ENCODE measurements at places on chromosomes 12 and 14.

DNA sequence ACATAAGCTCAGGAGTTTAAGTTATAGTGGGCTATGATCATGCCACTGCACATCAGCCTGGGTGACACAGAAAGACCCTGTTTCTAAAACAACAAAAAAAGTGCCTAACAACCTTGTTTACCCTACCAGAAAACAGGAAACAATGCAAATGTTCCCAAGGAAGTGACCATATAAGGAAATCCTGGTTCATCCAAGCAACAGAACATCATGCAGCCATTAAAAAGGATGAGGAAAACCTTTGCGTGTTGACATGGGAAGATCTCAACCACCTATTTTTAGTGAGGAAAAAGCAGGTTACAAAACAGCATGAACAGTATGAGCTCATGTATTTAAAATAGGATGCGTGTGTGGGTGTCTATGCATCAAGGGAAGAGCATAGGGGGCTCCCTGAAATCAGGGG is 13.7 kb downstream of the HRK start:
- no peak for DNase-seq

DNA sequence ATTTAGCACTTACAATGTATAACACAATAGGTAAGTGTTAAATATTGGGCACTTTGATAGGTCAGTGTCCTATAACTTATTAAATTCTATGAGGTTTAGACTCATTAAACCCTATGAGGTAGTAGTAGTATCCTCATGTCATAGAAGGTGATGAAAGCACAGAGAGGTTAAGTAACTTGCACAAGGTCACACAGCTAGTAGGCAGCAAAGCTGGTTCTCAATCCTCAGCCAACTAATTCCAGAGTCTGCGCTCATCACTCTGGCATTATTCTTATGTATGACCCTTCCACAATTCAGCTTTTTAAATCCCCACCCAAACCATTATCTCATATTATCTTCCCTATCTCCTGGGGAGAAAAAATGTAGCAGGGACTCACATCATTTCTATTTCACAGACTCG is 141.1 kb downstream of the KSR2 start:
- no peak for DNase-seq

- no peak for DNase-seq
These were observed 10.0 kb downstream of the NIN start for GRCh38 chr14:50820786-50821509.

- no peak for DNase-seq
These were observed 314.8 kb downstream of the SNAPC1 start for GRCh38 chr14:62076825-62077605.

GRCh38 chr12:96886998-96887677 is 19.9 kb upstream of the NEDD1 start:
- DNase-seq: no peak

GRCh38 chr12:39779768-39780340 is 160.3 kb upstream of the ABCD2 start:
- DNase-seq: no peak

GRCh38 chr12:109232731-109233130 is 76.4 kb downstream of the FOXN4 start:
- DNase-seq: no peak

DNA sequence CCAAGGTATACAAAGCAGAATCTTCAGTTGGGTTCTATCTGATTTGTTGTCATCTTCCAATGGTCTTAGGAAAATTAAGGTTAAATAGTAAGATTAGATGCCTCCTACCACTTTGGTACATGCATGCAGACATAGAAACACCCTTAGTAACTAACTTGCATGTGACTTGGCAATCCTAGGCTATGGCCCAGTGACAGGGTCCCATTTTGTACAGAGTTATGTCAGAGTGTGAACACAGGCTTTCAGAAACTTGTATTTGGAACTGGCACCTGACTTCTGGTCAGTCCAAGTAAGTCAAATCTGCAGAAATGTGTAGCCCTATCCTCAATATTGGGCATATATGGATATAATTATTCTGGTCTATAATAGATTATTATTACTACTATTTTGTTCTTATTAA is 53.1 kb downstream of the DAD1 start:
- no peak for DNase-seq

GRCh38 chr14:61342486-61342885 is 21.1 kb downstream of the PRKCH start:
- peak; percentile 90 for DNase-seq

DNA sequence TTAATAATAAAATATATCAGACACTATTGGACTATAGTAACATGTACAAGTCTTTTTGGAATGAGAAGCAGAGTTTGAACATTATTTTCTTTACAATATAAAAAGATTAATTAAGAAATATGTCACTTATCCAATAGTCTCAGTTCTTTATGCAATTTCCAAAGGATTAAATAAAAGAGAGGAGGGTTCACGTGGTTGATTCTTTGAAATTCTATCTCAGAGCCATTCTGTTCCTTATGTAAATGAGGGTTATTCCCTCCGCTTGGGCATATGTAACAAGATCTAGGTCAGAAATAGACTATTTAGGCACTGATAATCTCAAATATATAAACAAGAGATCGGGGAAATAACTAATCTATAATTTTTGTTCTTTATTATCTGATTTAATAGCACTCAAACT is 2.1 kb upstream of the TUBA1A start:
- no peak for DNase-seq

- no peak for DNase-seq
These were observed 13.3 kb downstream of the TNS2 start for GRCh38 chr12:53062977-53063707.

DNA sequence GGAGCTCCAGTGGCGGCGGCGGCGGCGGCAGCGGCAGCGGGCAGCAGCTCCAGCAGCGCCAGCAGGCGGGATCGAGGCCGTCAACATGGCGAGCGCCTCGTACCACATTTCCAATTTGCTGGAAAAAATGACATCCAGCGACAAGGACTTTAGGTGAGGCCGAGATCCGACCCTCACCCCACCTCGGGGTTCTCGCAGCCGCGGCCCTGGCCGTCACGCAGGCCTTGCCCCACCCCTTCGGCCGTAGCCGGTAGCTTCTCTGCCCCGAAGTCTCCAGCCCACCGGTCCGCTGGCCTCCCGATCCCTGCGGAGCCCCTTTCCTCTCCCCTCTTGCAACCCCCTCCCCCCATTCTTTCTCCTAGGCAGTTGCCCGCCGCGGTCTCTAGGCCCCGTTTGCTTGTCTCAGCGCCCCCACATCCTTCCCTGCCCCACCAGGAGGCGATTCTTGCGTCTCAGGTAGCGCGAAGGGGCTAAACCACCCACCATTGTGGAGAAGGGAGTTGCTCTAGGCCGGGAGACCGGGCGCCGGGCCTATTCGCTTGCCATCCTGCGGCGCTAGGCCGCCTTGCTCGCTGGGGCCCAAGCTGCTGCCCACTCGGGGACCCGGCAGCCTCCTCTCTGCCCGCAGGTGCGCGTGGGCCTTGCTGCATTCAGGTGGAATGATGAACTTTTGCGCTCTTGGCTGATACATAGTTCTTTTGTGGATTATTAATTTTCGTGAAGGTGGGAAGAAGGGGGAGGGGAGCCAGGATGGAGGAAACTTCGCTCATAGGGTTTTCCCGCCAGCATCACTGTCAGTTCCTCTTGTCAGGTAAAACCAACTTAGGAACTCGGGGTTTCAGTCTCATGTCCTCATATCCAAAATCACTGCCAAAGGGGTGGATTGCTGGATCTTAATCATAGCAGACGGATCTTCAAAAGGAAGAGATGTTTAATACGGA is 745 bp downstream of the CAND1 start:
- DNase-seq: peak; percentile 29

DNA sequence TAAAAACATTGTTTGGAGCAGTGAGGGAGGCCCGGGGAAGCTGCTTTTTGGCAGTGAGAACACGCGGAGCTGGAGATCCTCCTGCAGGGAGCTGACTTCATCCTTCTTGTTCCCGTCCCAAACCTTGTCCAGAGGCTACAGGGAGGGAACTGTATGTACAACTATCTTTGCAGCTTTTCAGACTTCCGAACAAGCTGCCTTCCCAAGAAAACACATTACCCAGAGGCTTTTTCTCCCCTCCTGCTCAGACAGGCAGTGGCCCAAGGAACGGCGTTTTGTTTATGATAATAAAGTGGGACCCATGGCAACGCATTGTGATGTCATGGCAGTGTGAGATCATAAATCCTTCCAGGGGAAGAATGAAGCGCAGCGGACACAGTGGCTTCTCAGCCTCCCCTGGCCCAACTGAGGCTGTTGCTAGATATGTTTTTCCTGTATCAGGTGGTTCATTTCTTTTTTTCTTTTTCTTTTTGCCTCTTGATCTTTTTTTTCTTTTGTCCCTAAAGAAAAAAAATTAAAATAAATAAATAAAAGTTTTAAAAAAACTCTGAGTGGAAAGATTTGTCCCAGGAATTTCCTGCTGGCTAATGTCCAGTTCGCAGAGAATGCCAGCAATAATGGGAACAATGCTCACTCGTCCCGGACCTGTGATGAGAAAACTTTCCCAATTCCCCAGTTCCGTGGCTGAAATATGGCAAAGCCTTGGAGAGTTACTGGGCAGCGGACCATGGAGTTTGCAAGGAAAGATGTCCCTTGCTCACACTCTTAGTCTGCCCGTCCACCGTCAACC is 103.4 kb upstream of the MAP1LC3B2 start:
- no peak for DNase-seq

GRCh38 chr12:11678781-11679180 is 29.3 kb downstream of the ETV6 start:
- no peak for DNase-seq

GRCh38 chr14:53034688-53035230 is 83.9 kb upstream of the FERMT2 start:
- DNase-seq: no peak

- DNase-seq: peak; percentile 77
These were observed 172.7 kb upstream of the OR4E1 start for GRCh38 chr14:21846227-21846885.

- peak; percentile 51 for DNase-seq
These were observed 12.9 kb downstream of the NYNRIN start for GRCh38 chr14:24411443-24412389.

DNA sequence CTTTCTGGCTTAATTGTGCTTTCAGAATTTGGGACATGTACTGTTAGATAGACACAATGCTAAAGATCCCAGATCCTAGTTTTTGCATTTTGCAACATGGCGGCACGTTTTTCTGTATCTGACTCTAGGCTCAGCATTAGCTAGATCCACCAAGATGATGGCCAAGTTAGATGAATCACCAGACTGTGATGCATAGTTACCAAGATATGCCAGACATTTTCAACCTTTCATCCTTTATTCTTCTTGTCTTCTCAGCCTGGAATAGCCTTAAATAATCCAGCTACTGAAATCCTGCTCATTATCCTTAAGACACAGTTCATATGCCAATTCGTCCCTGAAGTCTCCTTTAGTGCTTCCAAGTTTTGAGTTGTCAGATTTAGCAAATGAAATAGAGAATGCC is 144.9 kb upstream of the CRY1 start:
- DNase-seq: no peak

DNA sequence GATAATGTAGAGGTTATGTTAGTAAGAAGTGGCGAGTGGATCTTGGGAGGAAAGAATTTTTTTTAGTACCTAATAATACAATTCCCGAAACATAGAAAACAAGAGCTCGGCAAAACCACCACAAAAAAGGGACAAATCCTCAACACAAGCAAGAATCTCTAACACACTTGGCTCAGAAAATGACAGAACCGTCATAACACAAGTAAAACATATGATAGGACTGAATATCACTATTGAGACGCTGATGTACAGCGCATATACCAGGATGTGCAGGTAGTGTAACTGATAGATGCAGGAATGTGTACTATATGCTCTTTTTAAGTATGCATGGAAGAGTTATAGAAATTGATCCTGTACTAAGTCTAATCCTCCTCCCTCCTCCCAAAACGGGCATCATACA is 564.5 kb downstream of the BCL11B start:
- no peak for DNase-seq

GRCh38 chr14:70188659-70189455 is at the start of gene SLC8A3:
Gene SLC8A3, minus strand, starts transcription at chr14:70188951. Its CDS starts 20,529 bp downstream, at chr14:70168422.
- no peak for DNase-seq

DNA sequence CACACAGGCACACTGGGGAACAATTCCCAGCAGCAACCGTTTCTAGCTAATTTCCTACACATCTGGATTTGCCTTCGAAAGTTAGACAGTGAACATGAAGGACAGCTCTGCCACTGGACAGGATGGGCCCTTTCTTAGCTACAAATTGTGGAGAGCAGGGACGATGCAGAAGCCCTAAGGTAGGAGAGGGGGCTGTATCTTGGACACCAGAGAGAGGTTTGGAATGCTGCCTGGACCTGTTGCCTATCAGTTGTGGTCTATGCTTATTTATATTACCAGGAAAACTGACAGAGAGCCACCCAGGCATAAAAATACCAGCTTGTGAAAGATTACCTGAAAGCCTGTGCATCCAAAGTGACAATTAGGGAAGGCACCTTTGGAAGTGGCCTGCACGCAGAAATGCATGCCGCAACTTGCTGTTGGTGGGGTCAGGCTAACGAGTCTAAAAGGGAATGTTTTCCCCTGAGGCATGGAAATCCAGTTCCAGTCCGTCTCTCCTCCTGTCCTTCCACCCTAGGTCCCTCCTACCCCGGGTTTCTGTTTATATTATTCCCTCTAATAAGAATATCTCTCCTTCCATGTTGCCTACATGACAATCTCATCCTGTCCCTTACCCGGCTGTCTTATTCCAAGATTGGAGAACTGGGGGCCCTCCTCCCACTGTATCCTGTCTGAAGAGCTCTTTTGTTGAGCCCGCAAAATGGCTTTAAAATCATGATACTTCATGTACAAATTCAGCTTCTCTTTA is 60.2 kb downstream of the MDM2 start:
- DNase-seq: no peak

DNA sequence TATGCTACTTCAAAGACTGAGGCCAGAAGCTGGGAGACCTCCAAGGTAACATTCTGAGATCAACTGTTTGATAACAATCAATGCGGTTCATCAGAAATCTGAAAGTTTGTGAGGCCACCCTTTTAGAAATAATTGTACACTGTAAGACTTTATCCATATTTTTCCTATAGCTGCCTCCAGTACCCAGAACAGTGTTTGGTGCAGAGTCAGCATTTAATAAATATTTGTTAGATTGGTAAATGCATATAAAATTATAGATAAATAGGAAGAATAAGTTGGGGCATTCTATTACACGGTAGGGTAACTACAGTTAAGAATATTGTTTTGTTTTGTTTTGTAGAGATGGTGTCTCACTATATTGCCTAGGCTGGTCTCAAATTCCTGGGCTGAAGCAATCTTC is 141.4 kb downstream of the C12orf42 start:
- no peak for DNase-seq

- DNase-seq: peak; percentile 73
These were observed 7.0 kb downstream of the PPP1R12A start for GRCh38 chr12:79927772-79928474.

DNA sequence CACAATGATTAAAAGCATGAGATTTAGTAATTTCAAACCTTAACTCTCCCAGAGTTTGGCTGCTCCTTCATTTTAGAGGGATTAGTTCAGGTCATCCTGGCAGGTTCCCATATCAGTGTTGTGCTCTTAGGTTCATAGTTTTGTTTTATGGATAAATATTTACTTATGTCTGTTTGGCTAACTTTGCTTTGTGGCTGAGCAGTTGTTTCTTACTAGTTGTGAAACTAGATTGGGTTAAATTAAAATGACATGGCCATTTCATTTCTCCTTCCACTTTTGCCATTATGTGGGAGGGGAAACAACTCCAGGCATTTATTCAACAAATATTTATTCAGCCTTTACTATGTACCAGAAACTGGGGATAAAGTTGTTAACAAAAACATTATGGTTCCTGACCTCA is 158.8 kb downstream of the TMTC3 start:
- DNase-seq: no peak
